ENCODE measurements at places on chromosomes 1 and 21.

- no peak for DNase-seq
Observed at GRCh38 chr21:15604413-15604812, 125.4 kb upstream of the USP25 start.

DNA sequence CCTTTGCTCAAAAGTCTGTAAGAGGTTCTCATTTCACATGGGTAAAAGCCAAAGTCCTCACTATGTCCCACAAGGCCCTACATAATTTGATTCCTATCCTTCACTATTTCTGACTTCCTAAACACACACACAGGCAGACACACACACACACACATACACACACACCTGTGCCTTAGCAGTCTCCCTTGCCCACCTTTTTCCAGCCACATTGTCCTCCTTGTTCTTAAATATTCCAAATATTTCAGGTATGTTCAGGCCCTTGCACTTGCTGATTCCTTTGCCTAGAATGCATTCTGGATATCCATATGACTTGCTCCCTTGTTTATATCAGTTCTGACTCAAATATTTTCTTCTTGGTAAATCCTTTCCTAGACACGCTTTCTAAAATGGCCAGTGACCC lies 54.6 kb downstream of the NTNG1 start:
- no peak for DNase-seq

DNA sequence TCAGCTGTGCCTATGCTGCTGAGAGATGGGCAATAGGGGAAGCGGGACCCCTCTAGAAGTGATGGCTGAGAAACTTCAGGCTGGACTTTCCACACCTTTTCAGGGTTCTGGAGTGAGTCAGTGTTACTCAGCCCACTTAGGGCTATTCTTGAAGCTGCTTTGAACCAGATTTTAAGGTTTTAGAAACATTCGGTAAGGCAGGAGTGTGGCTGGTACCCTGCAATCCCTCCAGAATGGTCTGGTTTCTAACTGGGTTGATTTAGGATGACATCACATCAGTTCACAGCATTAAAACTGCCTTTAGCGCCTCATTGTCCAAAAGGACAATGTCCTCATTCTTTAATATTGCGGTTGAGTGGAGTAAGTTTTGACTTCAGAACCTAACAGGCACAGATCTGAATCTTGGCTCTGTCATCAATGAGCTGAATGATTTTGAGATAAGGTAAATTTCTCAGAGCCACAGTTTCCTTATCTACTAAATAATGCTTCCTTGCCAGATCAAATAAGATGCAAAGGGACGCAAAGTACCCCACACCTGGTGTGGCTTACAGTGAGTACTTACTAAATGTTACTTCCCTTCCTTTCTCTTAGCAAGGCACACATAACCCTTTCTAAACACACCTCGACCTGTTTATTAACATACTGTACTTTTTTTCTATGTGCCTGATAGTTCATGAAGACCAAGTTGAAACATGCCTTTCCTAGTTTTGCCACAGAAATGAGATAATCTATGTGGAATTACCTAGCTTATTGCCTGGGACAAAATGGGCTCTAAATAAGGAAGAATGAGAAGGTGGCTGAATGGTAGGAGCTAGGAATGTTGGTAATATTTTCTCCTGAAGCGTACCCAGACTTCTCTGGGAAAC lies 209.8 kb downstream of the ROR1 start:
- no peak for DNase-seq

GRCh38 chr1:168875831-168876230 lies 146.8 kb upstream of the DPT start:
- no peak for DNase-seq

DNA sequence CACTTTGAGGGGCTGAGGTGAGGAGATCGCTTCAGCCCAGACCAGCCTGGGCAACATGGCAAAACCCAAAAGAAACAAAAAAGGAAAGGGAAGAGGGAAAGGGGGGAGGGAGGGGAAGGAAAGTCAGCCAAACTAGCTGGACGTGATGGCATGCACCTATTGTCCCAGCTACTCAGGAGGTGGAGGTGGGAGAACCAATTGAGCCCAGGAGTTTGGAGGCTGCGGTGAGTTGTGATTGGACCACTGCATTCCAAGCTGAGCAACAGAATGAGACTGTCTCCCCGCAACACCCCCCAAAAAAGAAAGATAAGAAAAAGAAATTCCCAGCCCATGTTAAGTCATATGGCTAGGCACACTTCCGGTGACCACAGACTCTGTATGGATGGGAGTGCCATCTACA lies 128.4 kb downstream of the PTPN14 start:
- DNase-seq = no peak

DNA sequence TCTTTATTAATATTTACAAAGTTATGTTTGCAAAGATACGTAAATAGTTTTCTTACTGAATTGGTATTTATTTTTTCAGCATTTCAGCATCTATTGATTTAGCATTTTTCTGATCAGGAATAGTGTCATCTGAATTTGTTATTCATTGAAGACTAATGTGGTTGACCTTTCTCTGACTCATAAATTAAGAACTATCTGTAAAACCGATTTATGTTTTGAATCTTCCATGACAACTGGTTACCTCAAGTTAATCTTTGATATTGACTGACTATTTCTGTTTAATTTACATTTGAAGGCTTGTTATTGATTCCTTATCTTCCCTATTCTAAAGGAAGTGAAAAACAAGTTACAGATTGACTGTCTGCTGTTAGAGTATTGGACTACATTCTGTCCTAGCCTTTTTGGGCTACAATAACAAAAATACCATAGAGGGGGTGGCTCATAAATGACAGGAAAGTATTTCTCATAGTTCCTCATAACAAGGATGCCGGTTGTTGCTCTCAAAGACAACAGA lies 1131.4 kb downstream of the PLA2G4A start:
- no peak for DNase-seq

DNA sequence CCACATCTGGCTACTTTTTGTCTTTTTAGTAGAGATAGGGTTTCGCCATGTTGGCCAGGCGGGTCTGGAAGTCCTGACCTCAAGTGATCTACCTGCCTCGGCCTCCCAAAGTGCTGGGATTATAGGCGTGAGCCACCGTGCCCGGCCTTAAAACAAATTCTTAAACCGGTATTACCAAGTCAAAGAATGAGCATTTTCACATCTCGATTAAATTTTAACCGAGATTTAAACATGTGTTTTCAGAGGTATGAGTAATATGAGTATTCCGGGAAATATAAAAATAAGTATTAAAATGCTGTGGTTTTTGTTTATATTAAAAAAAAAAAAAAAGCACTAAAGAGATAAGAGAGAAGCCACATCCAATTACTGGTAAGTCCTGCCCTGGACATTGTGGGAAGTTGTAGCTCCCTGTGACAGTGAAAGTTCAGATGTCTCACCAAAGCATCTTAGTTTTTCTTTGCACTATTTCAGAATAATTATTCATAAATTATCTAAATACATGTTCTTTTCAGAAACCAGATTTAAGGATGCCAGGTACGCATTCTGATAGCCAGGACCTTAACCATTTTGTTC lies 24.9 kb downstream of the ZNF281 start:
- DNase-seq = no peak

- no peak for DNase-seq
Observed at GRCh38 chr1:155944444-155944799, 3.0 kb downstream of the RXFP4 start.

- no peak for DNase-seq
Observed at GRCh38 chr1:43914576-43915525, 18.8 kb upstream of the ARTN start.

- DNase-seq = peak; percentile 26
Observed at GRCh38 chr1:74422421-74423292, 89.8 kb downstream of the LRRC53 start.

- DNase-seq = no peak
Observed at GRCh38 chr1:185957441-185958363, 223.5 kb downstream of the HMCN1 start.

- DNase-seq = no peak
Observed at GRCh38 chr1:179228783-179229213, 679 bp downstream of the ABL2 start.

GRCh38 chr1:204578867-204579664 lies 62.9 kb downstream of the MDM4 start:
- no peak for DNase-seq

DNA sequence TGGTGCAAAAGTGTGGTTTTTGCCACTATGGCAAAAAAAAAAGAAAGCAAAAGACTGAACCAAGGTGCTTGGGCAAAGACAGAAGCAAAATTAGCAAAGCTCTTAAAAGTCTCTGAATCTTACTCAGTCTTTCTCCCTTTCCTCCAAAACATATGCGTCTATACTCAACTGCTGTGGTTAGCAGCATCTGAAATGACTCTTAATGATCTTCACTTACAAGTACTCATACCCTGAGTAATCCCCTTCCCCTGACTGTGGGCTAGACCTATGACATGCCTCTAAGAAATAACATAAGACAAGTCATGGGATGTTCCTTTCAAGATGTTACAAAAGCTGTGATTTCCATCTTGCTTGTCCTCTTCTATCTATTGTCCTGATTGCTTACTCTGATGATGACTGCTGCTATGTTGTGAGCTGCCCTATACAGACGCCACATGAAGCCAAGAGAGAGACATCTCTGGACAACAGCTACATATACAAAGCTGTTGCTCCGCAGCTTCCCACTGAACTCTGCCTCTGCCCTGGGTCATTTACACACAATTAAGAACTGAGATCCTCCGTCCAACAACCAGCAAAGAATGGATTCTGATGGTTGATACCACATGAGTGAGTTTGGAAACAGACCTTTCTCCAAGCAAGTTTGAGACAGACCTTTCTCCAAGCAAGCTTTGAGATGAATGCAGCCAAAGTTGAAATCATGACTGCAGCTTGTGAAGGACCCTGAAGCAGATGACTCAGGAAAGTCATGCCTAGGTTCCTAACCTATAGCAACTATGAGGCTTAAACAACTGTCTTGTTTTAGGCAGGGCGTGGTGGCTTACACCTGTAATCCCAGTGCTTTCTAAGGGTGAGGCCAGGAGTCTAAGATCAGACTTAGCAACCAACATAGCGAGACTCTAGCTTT lies 55.2 kb downstream of the PUM1 start:
- no peak for DNase-seq

DNA sequence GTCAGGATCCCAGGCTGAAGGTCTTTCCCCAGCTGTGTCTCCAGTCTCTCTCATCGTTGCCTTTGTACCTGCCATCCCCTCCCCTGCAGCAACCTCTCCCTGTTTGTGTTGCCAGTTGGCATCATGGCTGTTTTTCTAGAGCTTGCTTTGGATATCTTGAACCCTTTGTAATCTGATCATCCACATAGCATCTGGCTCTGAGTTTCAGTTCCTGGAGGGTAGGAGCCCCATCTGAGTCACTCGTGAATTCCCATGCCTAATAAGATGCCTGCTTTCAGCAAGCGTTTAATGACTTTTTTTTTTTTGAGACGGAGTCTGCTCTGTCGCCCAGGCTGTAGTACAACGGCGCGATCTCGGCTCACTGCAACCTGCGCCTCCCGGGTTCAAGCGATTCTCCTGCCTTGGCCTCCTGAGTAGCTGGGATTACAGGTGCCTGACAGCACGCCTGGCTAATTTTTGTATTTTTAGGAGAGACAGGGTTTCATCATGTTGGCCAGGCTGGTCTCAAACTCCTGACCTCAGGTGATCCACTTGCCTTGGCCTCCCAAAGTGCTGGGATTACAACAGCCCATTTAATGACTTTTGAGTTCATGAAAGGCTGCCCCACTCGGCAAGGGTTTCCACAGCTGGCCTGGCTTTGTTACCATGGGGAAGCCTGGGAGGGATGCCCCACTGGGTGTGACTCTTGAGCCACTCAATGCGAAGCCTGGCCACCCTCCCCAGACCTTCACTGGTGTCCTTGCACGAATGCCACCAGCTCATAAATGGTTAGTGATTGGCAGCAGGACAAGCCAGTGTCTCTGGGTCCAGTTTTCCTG lies 11.9 kb downstream of the ALPL start:
- no peak for DNase-seq

GRCh38 chr1:192786576-192786975 lies 22.3 kb upstream of the RGS2 start:
- DNase-seq = no peak

GRCh38 chr1:230827081-230827681 lies 41.1 kb downstream of the C1orf198 start:
- DNase-seq = no peak

- peak; percentile 72 for DNase-seq
Observed at GRCh38 chr1:225973158-225973557, 26.0 kb downstream of the SDE2 start.

GRCh38 chr1:1132042-1132950 lies 16.4 kb upstream of the C1orf159 start:
- DNase-seq = no peak

- no peak for DNase-seq
Observed at GRCh38 chr1:93447481-93448291, at the start of gene FNBP1L. FNBP1L (plus strand) TSS chr1:93448118; CDS start chr1:93448282, 164 bp downstream.

DNA sequence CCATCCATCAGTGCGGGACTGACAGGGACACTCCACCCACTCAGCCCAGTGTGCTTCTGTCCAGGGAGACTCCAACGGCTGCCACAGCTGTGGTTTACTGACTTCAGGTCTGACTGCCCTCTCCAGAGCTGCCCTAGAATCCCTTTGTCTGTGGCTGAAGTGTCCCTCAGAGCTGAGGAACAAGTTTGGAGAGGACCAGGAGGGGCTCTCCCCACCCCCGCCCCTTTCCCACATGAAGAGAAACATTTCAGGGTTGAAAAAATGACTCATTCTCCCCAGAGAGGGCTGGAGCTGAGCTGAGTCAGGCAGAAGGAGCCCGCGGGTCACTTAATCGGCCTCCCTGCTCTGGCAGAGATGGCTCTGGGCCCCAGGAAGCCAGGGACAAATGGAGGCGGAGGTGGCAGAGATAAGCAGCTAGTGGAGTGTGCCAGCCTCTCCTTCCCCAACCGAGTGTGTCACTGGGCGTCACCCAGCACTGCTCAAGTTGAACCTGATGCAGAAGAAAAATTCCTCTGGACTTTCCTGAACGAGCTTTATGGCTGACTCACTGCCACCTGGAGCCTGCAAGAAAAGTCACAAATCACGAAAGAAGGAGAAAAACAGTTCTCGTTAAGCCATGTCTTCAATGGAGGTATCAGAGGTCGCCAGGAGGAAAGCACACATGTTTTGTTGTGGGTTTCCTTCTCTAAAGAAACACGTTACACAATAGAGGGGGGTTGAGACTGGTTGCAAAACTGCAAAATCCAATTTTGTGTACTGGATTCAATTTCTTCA lies 34.3 kb upstream of the ECE1 start:
- DNase-seq = no peak

DNA sequence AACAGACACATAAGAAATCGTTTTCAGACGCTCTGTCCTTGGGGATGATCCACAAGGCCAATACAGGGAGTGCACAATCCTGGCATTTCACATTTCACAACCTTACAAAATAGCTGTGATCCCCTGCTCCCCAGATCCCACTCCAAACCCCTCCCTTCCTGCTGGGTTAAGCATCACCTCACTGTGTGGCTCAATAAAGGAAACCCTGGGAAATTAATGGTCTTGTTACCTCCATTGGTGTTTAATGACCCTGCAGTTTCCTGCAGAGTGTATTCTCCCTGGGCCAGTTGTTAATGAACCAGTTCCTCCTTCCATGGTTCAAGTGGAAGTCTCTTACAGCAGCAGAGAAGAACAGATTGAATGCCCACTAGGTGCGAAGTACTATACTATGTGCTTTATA lies 334.7 kb downstream of the OMA1 start:
- DNase-seq = no peak
